ENCODE measurements at places on chromosomes 5 and 9.

DNA sequence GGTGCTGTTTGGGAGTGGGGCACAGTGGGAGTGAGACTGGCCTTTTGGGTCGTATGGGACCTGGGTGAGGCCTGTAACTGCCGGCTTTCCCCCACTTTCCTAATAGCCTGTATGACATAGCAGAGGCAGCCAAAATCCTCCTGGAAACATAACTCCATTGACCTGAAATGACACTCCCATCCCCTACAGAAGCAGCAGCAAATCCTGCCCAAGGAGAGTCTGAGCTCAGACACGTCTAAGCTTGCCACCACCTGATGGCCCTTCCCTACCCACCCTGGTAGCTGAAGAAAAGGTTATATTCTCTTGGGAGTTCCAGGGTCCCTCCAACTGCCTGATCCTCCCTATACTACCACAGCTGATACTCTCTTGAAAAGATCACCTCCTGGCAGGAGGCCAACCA, 179.8 kb upstream of the ARRDC3 start:
- DNase-seq = no peak

GRCh38 chr5:58404734-58405133, 55.2 kb downstream of the PLK2 start:
- no peak for DNase-seq

- no peak for DNase-seq
Measured at GRCh38 chr9:92406477-92406876, 2.1 kb upstream of the OGN start.

GRCh38 chr5:164115420-164115819, 610.0 kb downstream of the MAT2B start:
- no peak for DNase-seq
